ENCODE measurements at places on chromosomes 1 and 21.

DNA sequence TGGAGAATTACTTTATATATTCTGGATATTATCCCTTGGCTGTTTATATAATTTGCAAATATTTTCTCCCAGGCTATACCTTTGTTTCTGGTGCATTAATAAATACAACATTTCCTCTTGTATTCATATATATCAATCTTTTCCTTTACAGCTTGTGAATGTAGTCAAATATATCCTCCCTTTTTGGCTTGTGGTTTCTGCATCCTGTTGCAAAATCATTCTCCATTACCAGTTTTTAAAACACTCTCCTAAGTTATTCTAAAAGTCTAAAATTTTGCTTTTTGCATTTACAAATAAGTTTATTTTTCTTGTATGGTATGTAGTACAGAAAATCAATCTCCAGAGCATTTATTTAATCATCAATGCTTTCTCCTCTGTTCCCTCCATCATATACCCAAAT is 909.4 kb downstream of the ADGRL2 start:
- DNase-seq: no peak

- no peak for DNase-seq
Measured at GRCh38 chr21:41217671-41218385, 49.9 kb downstream of the BACE2 start.

- no peak for DNase-seq
Measured at GRCh38 chr21:44374601-44375280, 21.3 kb downstream of the TRPM2 start.

- no peak for DNase-seq
Measured at GRCh38 chr1:210677533-210677932, 348.8 kb downstream of the HHAT start.

DNA sequence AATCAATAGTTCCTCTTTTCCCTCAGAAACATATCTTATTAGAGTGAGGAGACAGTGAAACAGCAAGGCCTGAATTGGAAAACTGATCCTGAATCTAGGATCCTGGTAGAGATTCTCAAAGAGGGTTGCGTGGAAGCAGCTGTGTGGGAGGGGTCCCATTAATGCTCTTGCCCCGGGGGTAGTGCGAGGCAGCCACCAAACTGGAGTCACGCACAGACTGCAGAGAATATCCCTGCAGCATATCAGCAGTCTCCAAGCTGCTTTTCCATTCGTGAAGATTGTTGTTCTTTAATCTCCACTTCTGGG is 150.1 kb downstream of the DISC1 start:
- no peak for DNase-seq

DNA sequence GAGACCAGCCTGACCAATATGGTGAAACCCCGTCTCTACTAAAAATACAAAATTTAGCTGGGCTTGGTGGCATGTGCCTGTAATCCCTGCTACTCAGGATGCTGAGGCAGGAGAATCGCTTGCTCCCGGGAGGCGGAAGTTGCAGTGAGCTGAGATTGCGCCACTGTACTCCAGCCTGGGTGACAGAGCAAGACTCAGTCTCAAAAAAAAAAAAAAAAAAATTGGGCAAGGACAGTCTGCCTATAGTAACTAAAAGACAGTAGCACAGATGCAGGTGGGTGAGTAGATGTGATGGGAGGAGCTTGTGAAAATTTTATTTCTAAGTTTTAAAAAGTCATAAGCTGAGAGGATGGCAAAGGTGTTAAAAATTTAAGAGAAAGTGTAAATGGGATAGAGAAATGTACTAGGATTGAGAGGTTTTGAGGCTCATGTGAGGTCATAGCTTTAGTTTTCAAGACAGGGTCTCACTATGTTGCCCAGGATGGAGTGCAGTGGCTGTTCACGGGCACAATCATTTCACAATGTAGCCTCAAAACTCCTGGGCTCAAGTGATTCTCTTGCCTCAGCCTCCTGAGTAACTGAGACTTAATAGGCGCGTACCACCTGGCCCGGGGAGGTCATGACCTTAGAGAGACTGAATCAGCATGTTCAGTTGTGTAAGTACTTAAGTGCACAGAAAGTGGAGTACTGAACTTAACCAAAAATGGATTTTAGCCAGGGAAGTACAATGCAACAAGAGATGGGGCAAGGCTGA is 33.7 kb downstream of the PTP4A2 start:
- DNase-seq: no peak

DNA sequence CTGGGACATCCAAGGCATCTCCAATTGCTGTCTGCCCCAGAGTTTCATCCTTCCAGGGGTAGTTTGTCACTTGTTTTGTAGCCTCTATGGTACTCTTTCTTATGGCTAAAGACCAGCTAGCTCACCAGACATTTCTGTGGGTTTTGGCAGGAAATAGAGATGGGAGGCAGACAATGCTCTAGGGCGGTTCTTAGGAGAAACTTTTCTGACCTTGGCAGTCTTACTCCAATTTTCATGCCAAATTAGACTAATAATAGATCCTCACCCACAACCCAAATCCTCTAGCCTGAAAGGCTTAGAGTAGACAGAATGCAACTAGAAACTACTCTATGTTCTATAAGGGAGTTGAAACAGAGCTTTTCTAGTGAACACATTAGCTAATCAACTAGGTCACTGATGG is 69.8 kb downstream of the LRIG2 start:
- no peak for DNase-seq

DNA sequence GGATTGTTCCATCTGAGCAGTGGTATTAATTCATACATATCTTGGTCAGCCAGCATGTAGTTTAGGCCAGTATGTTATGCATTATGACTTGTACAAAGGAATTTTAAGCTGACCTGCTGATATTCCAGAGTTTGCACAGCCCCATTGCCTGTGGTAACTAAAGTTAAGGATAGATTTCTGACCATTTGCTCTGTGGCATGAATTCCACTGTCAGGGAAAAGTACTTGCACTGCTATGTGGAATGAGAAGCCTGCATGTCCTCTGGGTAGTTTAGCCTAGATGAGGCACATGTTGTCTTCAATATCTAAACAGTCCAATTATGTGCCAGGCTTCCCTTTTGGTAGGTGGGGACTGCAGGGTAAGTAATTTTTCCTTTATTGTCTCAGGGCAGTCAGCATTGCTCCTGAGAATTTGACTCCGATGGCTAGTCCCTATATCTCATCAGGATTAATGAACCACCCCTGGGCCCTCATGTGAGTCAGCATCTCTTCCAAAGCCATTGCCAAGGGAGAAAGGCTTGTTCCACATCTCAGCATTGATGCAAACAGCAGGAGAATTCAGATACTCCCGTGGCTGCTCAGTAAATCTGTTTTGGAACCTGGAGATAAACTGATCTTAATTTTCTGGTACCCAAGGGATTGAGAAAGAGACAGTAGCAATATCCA is 30.2 kb downstream of the NEK7 start:
- no peak for DNase-seq

- no peak for DNase-seq
Measured at GRCh38 chr1:8015809-8016165, 10.3 kb downstream of the ERRFI1 start.

GRCh38 chr1:221992427-221992826 is 250.5 kb upstream of the DUSP10 start:
- DNase-seq: no peak

DNA sequence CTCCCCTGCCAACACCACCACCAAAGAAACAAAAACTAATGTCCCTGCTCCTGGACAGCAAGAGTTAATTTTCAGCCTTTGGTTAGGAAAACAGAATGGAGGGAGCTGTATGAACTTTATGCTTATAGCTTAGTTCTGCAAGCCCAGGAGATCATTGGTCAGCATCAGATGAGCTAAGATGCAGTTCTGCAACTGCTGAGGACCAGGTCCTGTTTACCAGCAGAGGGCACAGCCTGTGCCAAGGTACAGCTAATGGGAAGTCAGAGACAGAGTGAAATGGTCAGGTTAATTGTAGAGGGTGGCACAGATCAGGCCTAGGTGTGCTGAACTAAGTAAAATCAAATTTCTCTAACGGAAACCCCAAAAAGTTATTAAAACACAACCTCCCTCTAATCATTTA is 161.3 kb downstream of the ROR1 start:
- no peak for DNase-seq

DNA sequence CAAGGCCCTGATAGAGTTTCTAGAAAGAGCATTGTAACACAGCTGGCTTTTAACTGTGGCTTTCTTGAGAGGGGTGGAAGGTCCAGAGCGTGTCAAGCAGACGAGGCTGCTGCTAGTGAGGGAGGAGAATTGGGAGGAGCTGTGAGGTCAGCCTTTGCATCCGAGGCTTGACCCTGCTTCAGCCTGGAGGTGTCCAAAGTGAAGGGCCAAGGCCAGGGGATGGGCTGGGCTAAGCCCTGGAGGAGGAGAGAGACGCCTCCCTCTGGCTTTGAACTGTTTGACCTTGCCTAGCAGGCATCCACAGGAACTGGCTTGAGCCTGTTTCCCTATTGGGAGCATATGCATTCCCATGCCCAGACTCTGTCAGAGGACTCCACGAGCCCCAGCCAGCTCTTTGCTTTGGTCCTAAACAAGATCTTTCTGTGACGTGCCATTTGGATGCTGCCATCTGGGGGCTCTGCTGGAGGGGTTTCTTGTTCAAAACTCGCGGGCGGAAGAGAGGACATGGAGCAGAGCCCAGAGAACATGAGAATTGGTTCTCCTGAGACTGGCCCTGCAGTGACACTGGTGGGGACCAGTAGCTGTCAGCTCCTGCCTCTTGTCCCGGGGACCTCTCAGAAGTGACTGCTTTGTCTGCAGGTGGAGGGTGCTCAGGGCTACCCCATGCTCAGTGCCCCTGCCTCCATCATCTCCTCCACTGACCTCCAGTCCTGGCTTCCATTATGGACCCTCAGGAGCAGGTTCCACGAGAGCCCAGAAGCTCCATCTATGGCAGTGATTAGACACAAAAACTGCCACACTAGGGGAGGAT is 5.5 kb downstream of the ACTRT2 start:
- DNase-seq: no peak

DNA sequence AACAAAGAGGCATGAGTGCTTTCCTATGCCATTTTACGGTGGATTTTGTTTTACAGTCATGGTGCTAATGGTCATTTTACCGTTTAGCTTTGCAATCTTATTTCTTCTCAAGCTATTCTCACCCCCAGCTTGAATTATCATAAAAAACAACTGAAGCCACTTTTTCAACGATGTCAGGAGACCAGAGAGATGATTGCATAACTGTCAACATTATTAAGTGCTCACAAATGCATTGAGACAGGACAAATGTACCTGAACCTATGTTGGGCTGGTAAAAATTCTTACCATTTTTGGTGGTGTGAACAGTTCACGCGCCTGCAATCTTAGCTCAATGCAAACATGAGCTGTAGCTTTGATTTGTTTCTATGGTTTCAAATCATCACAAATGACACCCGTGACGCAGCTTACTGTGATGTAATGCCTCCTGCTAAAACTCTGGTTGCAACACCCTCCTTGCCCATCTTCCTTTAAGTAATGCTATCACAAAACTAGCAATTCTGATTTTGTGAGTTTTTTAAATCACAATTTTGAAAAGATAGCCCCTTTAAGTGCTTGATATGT is 104.4 kb downstream of the UCHL5 start:
- DNase-seq: no peak

DNA sequence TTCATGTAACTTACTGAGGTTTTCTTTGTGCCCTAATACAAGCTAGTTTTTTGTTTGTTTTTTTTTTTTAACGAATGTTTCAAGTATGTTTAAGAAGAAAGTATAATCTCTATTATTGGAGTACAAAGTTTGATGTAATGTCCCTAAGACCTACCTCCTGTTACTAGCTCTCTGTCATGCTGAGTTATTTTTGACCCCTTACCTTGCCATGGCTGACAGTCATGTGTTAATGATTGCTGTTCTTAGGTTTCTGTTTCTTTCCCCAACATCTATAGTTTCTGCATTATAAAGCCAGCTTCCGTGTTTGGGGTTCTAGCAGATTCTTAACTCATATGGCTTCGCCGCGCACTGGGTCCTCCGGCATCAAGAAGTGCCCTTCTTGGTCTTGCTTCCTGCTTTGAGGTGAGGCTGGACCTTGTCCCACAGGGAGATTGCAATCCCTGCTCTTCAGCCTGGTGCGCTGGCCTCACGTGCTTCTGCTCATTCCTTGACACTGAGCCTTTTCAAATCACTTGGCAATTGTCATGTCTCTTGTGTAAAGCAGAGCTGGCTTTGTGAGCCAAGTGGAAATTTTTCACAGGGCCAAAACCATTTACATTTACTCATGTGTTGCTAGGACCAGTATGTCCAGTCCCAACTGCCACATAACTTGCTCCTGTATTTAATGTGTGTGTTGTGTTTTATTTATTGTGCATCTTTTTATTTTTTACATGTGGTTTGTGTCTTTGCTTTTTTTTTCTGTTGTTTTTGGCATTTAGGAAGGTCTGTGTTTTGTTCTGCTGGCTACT is 135.0 kb upstream of the COL6A1 start:
- no peak for DNase-seq

GRCh38 chr1:153532181-153532580 is 3.6 kb downstream of the S100A6 start:
- no peak for DNase-seq

- DNase-seq: no peak
Measured at GRCh38 chr21:42236693-42237092, 17.8 kb downstream of the ABCG1 start.

- no peak for DNase-seq
Measured at GRCh38 chr1:48039088-48040054, 42.2 kb upstream of the TRABD2B start.

DNA sequence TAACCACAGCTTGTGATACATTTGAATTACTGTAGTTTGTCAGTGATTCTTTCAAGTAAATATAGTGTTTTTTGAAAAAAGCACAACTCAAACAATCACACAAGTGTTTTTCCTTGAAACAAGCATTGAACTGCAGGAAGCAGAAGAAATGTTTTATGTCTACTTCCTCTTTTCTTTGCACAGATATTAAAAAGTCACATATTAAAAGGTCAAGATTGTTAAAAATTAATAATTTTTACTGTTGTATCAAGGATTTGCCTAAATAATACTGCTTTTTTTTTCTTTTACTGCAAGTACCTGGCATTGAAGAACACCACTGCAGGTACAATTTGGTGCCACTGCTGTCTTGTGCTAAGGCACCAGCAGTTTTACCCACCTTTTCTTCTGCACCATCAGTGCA is 214.2 kb upstream of the C1orf105 start:
- no peak for DNase-seq

GRCh38 chr1:66770694-66771093 is 18.4 kb downstream of the DYNLT5 start:
- no peak for DNase-seq

DNA sequence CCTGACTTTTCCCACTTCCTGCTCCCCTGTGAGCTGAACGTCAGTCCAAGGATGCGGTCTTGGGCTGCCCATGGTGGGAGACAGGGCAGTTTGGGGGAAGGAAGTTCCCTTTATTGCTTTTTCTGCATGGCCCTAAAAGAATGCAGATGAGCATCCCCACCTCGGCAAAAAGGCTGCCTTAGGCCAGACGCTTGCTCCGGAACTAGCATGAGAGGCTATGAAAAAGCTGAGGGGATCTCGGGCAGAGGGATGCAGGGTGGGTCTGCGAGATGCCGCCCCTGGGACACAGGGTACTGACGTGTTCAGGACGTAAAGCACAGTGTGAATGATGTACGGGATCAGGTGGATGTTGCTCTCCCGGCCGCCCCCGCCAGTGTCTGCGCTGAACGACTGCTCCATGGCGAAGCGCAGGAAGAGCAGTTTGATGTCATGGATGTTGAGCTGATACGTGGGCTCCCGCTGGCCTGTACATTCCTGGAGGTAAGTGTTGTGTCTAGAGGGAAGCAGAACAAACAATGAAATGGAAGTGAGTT is 125.8 kb downstream of the UBR4 start:
- no peak for DNase-seq

GRCh38 chr1:202255343-202255742 is 61.7 kb downstream of the LGR6 start:
- DNase-seq: no peak
